ENCODE measurements at places on chromosomes 7 and 10.

- no peak for DNase-seq
These were observed 35.9 kb downstream of the BLNK start for GRCh38 chr10:96235326-96236089.

GRCh38 chr10:47167591-47167990 is 132.4 kb upstream of the GDF10 start:
- DNase-seq, result no peak

GRCh38 chr7:20504060-20504459 is 111.4 kb upstream of the ABCB5 start:
- DNase-seq, result no peak

DNA sequence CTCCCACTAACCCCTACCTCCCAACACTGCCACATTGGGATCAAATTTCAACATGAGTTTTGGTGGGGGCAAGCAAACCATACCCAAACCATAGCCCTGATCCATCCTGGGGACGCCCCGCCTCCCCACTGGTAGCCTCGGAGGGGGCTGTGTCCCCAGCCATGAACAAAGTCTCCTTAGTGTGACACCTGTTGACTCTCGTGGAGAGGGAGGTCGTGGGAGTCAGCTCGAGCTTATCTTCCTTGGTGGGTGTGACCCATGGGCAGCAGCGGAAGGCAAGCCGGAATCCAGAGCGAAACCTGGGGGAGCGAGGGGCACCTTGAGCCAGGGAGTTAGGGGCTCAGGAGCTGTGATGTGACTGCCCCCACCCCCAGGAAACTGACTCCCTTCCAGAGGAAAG is 11.9 kb downstream of the TACR2 start:
- no peak for DNase-seq

DNA sequence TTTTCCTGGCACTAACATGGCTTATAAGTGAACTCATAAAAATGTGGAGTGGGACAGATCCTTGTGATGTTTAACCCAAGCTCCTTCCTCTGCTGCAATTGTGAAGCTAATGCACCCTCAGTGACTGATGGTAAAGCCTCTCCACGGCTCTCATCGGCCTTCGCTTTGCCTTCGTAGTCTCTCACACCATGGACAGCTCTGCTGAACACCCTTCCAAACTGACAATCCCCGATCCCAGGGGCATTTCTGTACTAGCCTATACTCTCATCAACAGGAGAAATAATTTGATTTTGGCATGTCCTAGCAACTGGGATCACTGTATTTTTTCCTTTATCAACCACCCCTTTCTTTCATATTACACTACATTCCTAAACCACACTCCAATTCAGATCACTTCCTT is 6.1 kb downstream of the ZNF777 start:
- DNase-seq, result no peak

DNA sequence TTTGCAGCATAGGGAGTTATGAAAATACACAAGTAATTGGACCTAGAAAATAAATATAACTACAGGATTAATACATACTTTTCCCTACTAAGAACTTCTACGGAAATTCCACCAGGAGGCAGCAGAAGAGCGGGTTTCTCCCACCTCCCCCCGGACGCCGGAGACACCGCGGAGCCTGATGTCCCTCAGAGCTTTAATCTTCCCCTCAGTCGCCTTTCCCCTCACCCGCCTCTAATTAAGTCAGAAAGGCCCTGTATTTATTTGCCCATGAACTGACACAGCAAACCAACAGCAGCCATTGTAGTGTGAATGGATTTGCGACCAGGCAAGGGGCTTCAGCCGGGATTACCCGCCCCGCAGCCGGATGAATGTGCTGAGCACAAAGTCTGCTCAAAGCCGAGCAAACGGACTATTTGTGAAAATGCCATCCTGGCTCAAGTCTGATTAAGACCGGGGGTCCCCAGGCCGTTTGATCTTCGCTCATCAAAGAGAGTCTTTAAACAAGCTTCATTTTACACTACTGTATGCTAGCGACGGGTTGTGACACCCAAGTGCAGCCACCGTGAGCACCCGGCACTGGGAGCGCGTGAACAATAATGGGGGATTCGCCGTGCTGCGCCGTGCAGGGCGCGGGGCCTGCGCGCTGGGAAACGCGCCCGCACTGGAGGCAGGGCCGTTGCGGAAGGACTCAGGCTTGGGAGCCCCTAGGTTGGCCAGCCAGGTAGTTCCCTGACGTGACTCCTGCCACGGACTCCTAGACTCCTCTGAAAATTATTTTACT is 5.6 kb upstream of the DKK1 start:
- DNase-seq, result peak; percentile 79

GRCh38 chr10:34033078-34033477 is 698.6 kb upstream of the NRP1 start:
- DNase-seq, result no peak

DNA sequence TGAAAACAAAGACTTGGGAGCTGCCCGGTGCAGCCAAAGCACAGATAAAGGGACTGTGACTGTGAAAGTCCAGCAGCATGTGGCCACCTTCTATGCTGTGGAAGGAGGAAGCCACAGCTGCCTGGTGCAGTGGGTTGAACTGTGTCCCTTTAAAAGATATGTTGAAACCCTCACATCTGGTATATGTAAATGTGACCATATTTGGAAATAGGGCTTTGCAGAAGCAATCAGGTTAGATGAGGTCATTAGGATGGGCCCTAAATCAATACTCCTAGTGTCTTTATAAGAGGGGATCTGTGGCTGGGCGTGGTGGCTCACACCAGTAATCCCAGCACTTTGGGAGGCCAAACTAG is 136.9 kb downstream of the GLI3 start:
- DNase-seq, result no peak

- no peak for DNase-seq
These were observed 739 bp downstream of the MYPN start for GRCh38 chr10:68110027-68110426.

GRCh38 chr10:26914898-26915297 is 54.1 kb upstream of the ABI1 start:
- DNase-seq, result no peak

- DNase-seq, result peak; percentile 48
These were observed 4.3 kb upstream of the YKT6 start for GRCh38 chr7:44196450-44196872.

- no peak for DNase-seq
These were observed 38.0 kb upstream of the CAV2 start for GRCh38 chr7:116461500-116461899.

DNA sequence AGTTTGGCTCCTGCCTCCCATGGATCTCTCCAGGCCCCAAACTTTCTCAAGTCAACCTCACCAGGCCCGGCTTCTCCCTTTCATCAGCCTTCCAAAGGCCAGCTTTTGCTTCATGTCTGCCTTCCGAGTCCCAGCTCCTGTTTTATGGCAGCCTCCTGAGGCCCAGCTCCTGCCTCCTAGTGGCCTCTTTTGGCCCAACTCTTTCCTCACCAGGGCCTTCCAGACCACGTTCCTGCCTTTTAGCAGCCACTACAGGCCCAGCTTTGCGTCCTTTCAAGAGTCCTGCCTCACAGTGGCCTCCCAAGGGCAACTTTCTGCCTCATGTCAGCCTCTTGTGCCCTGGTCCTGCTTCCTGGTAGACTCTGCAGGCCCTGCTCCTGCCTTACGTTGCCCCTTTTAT is 15.3 kb upstream of the TMEM248 start:
- DNase-seq, result no peak

DNA sequence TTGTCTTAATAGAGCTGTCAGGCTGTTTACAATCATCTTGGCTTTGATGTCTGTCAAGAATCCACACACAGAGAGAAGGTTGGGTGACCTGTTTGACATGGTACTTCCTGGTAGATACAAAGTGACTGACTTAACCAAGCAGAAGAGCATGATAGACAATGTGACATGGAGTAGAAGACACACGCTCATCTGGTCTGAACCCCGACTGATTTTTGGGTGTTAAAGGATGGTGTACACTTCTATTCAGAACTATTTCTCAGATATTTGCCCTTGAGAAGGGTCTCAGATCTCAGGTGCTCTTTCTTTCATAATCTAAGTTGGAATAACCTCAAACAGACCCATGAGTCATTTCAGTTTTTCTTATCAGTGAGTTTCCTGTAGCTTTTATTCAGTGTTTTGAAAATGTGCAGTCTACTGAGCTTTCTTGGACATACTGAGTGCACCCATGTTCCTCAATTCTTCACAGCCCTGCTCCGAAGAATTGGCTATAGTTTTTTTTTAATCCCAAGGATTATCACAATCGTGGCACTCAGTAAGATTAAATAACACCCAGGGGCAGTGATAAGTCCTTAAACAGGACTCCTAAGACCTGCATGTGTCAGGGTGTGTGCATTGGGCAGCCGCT is 46.4 kb upstream of the NXPH1 start:
- DNase-seq, result no peak

DNA sequence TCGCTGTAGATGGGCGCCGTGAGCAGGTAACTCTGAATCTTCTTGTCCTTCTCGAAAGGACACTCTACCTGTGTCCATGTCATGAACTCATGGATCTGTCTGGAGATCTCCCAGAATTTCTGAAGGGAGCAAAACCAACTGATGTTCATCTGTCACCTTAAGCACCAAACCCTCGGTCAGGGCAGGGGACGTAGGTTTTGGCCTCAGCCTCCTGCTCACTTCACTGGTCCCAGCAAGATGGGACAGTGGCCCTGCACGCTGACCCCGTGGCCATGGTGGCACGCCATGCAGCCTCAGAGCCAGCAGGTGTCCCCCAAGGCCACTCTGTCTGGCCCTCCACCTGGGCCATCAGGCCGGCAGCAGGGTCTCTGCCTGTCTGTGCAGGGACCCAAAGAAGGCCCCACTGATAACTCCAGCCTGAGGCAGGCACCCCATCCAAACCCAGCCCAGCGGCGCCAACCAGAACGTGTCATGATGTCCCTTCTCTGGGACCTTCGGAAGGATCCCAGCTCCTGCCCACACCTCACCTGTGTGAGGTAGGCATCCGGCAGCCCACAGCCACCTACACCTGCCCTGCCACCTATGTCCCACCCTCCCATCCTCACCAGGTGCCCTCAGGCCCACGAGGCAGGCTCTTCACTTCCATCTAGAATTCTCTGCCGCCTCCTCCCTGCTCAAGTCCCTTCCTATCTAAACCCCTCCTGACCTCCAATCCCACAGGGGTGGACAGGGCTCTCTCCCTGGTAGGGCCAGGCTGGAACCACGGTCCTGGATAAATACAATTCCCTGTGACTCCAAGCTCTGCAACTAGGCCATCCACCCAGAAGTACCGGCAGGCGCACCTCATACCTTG is 59.0 kb downstream of the CSGALNACT2 start:
- no peak for DNase-seq

GRCh38 chr10:60893231-60893630 is 50.8 kb downstream of the RHOBTB1 start:
- no peak for DNase-seq

DNA sequence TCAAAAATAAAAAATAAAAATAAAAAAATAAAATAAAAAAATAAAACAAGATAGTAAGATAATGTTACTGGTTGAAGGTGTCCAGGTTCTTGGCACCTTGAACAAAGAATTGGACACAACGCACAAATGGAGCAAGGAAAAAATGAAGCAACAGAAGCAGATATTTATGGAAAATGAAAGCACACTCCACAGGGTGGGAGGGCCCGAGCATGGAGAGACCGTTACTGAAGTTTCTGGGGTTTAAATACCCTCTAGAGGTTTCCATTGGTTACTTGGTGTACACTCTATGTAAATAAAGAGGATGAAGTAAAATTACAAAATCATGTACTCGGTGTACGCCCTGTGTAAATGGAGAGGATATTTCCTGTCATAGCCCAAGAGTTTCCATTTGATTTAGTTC is 15.7 kb upstream of the PFKP start:
- no peak for DNase-seq

GRCh38 chr10:57830877-57831560 is 436.7 kb downstream of the IPMK start:
- DNase-seq, result no peak

- no peak for DNase-seq
These were observed 343.9 kb upstream of the SHH start for GRCh38 chr7:156155988-156156733.

DNA sequence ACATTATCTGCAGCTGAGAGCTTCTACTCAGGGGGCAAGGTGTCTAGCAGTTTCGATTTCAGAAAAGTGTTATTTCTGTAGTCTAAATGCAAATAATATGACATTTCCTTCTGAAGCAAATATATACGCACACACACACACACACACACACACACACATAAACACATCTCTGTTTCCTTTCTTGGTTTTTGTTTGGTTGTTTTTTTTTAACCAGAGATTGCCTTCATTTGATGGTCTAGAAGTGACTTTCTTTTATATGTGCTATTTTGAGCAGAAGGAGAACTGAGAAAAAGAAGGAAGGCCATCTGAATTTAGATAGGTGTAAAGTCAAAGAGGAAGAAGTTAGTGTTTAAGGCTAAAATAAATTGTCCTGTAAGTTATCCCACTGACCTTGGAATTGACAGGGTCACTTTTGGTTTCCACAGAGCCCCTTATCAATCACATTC is 142.2 kb downstream of the TRIL start:
- no peak for DNase-seq

DNA sequence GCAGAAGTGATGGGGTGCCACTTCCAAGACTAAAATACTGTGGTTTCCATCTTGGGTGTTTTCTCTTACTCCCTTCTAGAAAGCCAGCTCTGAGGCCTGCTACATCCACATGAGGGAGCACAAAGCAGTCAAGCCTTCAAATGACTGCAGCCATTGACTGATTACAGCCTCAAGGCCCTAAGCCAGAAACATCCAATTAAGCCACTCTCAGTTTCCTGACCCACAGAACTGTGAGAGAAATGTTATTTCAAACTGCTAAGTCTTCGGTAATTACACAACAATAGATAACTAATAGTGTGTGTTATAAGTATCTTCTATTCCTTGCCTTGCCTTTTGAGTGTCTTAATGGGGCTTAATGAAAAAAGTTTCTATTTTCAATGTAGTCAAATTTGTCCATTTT is 24.8 kb downstream of the BRAF start:
- peak; percentile 72 for DNase-seq

- no peak for DNase-seq
These were observed 175.0 kb upstream of the PITRM1 start for GRCh38 chr10:3347413-3348182.

DNA sequence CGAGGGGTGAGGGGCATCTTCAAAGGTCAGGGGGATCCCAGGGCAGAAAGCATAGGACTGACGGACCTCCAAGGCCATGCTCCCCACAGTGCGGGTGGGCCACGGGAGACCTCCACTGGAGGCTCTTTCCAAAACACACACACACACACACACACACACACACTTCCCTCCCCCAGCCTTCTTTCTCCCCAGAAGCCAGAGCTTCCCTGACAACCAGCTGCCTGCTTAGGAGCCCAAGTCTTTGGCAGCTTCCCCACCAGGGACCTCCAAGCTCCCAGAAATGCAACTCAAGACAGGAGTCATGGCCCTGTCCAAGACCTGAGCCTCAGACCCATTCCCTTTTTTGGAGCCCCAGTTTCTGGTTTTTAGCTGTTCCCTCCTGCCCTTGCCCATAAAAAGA is 710 bp upstream of the C10orf105 start:
- DNase-seq, result peak; percentile 78

- no peak for DNase-seq
These were observed 20.5 kb upstream of the TNS3 start for GRCh38 chr7:47602272-47603004.

- DNase-seq, result no peak
These were observed 233.7 kb downstream of the PTEN start for GRCh38 chr10:88097092-88097516.

GRCh38 chr7:41459183-41459582 is 243.7 kb downstream of the INHBA start:
- no peak for DNase-seq

GRCh38 chr10:107502229-107502985 is 337.9 kb upstream of the SORCS1 start:
- no peak for DNase-seq

Data from midbrain (tissue), 1 donor.